ENCODE measurements at places on chromosomes 7 and 10.

DNA sequence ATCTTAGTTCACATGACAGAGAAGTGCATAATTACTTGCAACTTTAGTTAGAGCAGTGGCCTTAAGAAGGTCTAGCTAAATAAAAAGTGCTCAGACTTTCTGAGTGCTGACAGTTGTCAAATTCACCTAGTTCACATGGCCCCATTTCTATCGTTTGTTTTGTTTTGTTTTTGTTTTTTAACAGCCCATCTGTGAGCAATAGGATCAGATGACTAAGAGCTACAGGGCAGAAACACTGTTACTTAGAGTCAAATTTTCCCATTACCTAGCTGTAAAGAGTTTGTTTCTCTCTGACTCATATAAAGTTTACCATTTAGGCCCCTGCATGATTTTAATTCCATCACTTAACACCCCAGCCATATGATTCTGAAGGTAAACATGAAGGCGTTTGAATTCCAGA lies 18.8 kb downstream of the CAV1 start:
- DNase-seq = peak; percentile 52

DNA sequence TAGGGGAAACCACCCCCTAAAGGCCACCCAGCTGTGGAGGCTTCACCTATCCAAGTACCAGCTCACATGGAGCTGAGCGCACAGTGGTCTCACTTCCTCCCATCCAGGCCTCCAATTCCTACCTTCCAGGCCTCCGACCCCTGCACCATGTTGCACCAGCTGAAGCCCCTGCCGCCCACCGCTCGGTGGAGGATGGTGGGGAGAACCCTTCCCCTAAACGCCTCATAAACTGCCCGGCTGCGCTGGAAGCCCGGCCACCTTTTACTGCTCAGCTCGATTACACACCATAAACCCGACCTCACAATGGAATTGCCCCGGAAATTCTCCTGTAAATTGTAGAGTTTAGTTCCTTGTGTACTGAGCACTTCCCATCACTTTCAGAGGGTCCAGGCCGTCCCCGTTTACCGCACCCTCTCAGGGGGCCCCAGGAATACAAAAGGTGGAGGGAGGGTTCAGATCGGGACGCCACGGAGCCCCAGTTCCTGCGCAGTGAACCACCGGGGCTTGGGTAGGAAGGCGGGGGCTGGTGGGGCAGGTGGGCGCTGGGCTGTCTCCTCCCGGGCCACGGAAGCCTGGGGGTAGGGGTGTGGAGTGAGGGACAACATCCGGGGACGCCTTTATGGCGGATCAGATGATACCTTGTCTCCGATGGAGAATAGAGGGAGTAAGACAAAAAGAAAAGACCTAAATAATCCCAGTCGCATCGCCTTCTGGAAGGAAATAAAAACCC lies 1.4 kb upstream of the HOXA7 start:
- no peak for DNase-seq

GRCh38 chr7:17611611-17612010 lies 313.2 kb downstream of the AHR start:
- DNase-seq = no peak

- peak; percentile 10 for DNase-seq
Observed at GRCh38 chr7:22109761-22110160, 164.1 kb upstream of the CDCA7L start.

GRCh38 chr10:5563991-5564536 lies 39.3 kb downstream of the CALML3 start:
- peak; percentile 58 for DNase-seq

DNA sequence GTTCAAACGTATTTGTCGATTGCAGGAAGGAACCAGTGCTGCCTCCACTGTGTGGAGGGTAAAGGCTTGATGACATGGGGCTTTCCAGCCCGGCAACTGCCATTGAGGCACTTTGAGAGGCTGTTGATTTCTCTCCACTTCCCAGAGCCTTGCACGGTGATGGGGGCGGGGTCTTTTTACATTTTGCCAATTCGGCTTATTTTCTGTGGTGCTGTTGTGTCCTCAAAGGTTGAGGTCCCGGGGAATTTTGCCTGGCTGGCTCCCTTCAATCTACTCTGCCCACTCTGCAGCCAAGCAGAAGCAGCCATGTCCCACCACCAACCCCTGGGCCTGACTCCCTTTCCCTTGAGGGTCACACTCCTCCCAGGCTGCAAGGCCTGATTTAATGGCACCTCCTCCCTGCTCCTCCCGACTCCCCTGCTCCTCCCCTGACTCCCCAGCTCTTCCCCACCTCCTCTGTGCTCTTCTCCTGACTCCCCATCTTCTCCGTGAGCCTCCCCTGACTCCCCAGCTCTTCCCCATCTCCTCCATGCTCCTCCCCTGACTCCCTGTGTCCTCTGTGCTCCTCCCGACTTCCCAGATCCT lies 39.0 kb downstream of the OAT start:
- DNase-seq = no peak
